ENCODE measurements at places on chromosomes 12 and 14. TPM values are rescaled to one million over a fixed set of nuclear protein-coding genes. Genes with fewer than 3 reads are reported as not detected.

Gene AMDHD1
- total RNA-seq, result 0.11 TPM

Gene C12orf50
- total RNA-seq, result not detected

Gene FLRT2
- 0.03 TPM for total RNA-seq

Gene DIO3
- not detected for total RNA-seq

Gene SIX6
- total RNA-seq, result 0.12 TPM

Gene PAPLN
- total RNA-seq, result 1.7 TPM

Gene CD163L1
- total RNA-seq, result 21.4 TPM

Gene KRT86
- total RNA-seq, result 0.65 TPM

Gene KRT1
- not detected for total RNA-seq

Gene AQP6
- not detected for total RNA-seq

Gene TSPAN19
- total RNA-seq, result 0.91 TPM

Gene VASH1
- total RNA-seq, result 2.7 TPM

Gene KRT6A
- not detected for total RNA-seq

Gene KRT77
- total RNA-seq, result not detected

Gene LALBA
- not detected for total RNA-seq

Gene NANOG
- not detected for total RNA-seq

Gene PAH
- not detected for total RNA-seq

Gene HHIPL1
- total RNA-seq, result 2.5 TPM

Gene ASCL1
- not detected for total RNA-seq

Gene PLA2G1B
- not detected for total RNA-seq

Gene KRT6C
- not detected for total RNA-seq

Gene CRACR2A
- total RNA-seq, result 11.5 TPM

Gene KLRB1
- total RNA-seq, result not detected

Gene RFX4
- total RNA-seq, result not detected

Gene EML1
- total RNA-seq, result 101 TPM

Gene C12orf54
- not detected for total RNA-seq

Gene CLEC6A
- not detected for total RNA-seq

Gene BMP4
- total RNA-seq, result 9.5 TPM

Gene SLC38A4
- total RNA-seq, result 0.36 TPM

Gene PIWIL1
- 0.68 TPM for total RNA-seq

Gene HOXC5
- total RNA-seq, result 1.9 TPM

Gene B4GALNT3
- total RNA-seq, result 1.1 TPM

Gene OR4K13
- total RNA-seq, result not detected

Gene PRH1
- 1.1 TPM for total RNA-seq

Gene DCN
- not detected for total RNA-seq

Gene TEX52
- total RNA-seq, result not detected

Data from Daoy (cell line).